ENCODE measurements at places on chromosomes 4 and X.

DNA sequence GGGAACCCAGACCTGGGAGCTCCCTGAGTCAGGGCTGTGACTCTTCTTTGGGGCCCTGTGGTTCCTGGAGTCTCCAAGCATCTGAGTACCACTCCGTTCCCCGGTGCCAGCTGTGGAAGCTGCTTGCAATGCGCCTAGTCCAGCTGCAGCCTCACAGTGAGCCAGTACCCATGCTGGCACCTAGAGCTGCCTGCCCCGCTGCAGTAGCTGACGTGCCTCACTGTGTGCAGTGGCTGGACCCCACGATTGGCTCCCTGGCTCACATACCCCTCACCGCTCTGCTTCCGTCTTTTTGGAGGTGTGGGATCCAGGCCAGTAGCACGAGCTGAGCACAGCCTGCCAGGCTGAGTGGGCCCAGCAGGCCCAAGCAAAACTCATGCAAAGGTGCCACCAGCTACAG is 32.1 kb upstream of the PAGE1 start:
- no peak for DNase-seq

- DNase-seq: no peak
Measured at GRCh38 chrX:81779701-81780100, 577.8 kb downstream of the SH3BGRL start.

DNA sequence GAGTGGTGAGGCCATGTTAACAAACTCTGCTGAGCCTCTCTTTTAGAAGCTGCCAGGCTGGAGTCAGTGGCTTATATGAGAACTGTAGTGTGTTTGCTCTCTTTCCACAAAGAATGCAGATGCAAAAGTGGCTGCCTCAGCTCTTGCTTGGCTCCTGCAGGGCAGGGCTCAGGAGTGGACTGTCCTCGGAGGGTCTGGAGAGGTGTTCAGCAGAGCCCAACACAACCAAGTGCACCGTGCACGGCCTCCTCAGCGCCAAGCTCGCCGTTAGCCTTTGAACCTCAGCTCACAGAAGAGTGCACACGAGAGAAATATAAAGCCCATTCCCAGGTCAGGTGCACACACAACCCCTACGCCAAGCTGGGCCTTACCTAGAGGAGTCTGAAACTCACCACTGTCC is 82.8 kb downstream of the C4orf51 start:
- no peak for DNase-seq

GRCh38 chrX:139949703-139950102 is 15.6 kb downstream of the CXorf66 start:
- DNase-seq: no peak

Measured in activated CD4-positive, alpha-beta T cell treated with anti-CD3 and anti-CD28 coated beads for 4 hours (primary cell).